ENCODE measurements at places on chromosomes 4 and X. TPM values are rescaled to one million over a fixed set of nuclear protein-coding genes. Genes with fewer than 3 reads are reported as not detected.
A peak's percentile ranks its signal among the peaks of the same experiment; 100 is the strongest.

DNA sequence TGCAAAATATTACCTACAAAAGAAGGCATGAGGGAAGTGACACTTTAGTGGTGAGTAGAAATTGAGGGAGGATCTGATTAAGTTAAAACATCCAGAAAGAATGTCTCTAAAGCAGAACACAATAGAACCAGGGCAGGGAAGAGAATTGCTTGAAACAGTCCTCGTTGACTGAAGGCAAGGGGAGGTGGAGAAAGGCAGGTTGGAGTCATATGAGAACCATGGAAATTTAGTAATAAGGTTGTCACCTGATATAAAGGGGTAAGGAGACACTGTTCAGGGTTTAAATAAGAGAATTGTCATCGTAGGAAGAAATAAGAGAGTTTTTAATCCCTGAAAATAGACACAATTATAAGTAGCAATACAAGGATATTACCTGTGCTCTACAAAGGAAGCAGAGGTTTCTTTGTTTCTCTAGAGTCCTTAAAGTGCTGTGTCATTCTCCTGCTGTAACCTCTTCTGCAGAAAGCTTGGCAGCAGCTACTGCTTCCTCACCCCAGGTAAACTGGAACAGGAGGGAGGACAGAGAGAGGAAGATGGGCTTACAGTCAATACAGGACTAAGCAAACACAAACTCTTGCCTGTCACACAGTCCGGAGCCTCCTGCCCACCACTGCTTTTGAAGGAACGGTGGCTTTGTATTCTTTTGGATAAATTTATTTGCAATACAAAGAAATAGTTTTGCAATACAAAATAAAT, 258.4 kb downstream of the PPARGC1A start:
- no peak for DNase-seq

The PPP1R3F gene
- 5.7 TPM for total RNA-seq

GRCh38 chr4:181161669-181162068, 1081.5 kb upstream of the TENM3 start:
- DNase-seq: no peak

- no peak for DNase-seq
These were observed 50.3 kb upstream of the SORBS2 start for GRCh38 chr4:185862340-185862739.

The P2RY10 gene
- total RNA-seq: not detected

DNA sequence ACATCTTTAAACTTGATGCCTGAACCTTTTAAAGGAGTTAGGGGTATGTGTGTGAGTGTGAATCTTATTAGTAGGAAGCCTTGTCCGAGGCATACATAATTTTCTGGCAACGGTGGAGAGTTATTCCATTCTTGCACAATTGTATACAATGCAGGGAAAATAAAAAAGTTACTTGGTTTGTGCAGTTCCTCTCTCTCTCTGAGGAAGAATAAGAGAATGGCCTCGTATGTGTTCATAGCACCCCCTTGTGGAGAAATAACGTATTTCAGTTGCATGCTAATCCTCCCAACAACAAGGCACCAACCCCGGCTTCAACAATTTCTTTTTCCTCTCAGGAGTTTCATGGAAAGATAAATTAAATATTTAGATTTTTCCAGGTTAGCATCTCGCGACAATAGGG, 33.7 kb upstream of the FGF13 start:
- peak; percentile 27 for DNase-seq

The SAGE1 gene
- not detected for total RNA-seq

- no peak for DNase-seq
These were observed 50.0 kb upstream of the CLCN4 start for GRCh38 chrX:10106806-10107205.
